ENCODE measurements at places on chromosomes 4 and X. TPM values are rescaled to one million over a fixed set of nuclear protein-coding genes. Genes with fewer than 3 reads are reported as not detected.

GRCh38 chr4:186852073-186852420, 128.4 kb upstream of the FAT1 start:
- H3K27me3 ChIP-seq: no peaks in the 10 kb centered on the region
- H3K4me3 ChIP-seq: no peak overlapping the region
- no peaks in the 10 kb centered on the region for H3K4me1 ChIP-seq
- H3K27ac ChIP-seq: no peak overlapping the region
- no peak for DNase-seq
- no peaks in the 10 kb centered on the region for H3K36me3 ChIP-seq

- H3K4me1 ChIP-seq: no peaks in the 10 kb centered on the region
- no peak for DNase-seq
- H3K27me3 ChIP-seq: no peaks in the 10 kb centered on the region
- H3K36me3 ChIP-seq: no peaks in the 10 kb centered on the region
These were observed 278.3 kb downstream of the TECRL start for GRCh38 chr4:64130907-64131306.

The INTU gene
- 0.21 TPM for total RNA-seq

- no peak overlapping the region for H3K27ac ChIP-seq
- H3K4me1 ChIP-seq: no peaks in the 10 kb centered on the region
- DNase-seq: no peak
- no peaks in the 10 kb centered on the region for H3K36me3 ChIP-seq
These were observed 176.0 kb downstream of the LDB2 start for GRCh38 chr4:16722416-16722815.

DNA sequence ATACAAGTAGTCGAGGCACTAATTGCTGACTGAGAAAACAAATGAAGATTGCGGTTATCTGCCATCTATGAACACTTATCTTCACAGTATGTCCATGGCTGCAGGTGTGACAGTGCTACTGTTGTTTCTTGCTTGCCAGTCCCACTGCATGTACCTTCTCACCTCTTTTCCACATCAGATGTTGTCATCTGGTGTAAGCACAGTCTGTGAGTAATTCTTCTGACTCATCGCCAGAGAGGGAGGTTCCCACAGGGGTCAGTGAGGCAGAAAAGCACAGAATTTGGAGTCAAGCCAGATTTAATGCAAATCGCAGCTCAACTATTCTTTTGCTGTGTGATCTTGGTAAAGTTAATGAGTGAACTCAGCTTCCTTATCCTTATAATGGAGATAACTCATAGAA, 144.4 kb downstream of the GLRA2 start:
- H3K36me3 ChIP-seq: no peaks in the 10 kb centered on the region
- no peaks in the 10 kb centered on the region for H3K27me3 ChIP-seq
- no peak overlapping the region for H3K27ac ChIP-seq
- H3K4me3 ChIP-seq: no peak overlapping the region

The LUZP4 gene
- not detected for total RNA-seq

- peaks cover 1% of the 10 kb centered on the region for H3K4me1 ChIP-seq
- H3K4me3 ChIP-seq: no peak overlapping the region
- peaks cover 45% of the 10 kb centered on the region for H3K36me3 ChIP-seq
- DNase-seq: no peak
- H3K27ac ChIP-seq: no peak overlapping the region
These were observed 22.1 kb downstream of the ANXA5 start for GRCh38 chr4:121674696-121675095.

- H3K27me3 ChIP-seq: no peaks in the 10 kb centered on the region
- DNase-seq: no peak
- H3K36me3 ChIP-seq: peaks cover 1% of the 10 kb centered on the region
- no peak overlapping the region for H3K4me3 ChIP-seq
These were observed 12.4 kb upstream of the EOLA1 start for GRCh38 chrX:149528381-149528780.

- peaks cover 5% of the 10 kb centered on the region for H3K27me3 ChIP-seq
- DNase-seq: no peak
- H3K36me3 ChIP-seq: no peaks in the 10 kb centered on the region
These were observed 20.3 kb upstream of the GUCY1B1 start for GRCh38 chr4:155738548-155738947.

The NWD2 gene
- total RNA-seq: not detected

The TMPRSS11F gene
- not detected for total RNA-seq

DNA sequence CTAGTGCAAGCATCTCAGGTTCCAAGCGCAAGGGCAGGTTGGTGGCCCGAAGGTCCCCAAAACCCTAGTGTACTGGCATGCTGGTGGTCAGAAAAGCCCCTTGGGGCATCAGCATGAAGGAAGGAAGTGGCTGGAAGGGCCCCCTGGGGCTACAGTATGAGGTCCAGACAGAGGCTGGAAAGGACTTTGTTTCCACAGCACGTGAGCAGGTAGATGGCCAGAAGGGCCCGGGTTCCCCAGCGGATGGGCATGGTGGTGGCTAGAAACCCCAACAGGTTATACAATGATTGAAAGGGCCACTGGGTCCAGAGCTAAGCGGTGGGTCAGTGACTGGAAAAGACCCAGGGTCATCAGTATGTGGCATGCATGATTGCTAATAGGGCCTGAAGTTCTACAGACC, 34.7 kb upstream of the DCAF8L1 start:
- no peaks in the 10 kb centered on the region for H3K4me1 ChIP-seq
- H3K27me3 ChIP-seq: no peaks in the 10 kb centered on the region
- no peaks in the 10 kb centered on the region for H3K36me3 ChIP-seq
- H3K27ac ChIP-seq: no peak overlapping the region

The ZNF711 gene
- total RNA-seq: 0.42 TPM

DNA sequence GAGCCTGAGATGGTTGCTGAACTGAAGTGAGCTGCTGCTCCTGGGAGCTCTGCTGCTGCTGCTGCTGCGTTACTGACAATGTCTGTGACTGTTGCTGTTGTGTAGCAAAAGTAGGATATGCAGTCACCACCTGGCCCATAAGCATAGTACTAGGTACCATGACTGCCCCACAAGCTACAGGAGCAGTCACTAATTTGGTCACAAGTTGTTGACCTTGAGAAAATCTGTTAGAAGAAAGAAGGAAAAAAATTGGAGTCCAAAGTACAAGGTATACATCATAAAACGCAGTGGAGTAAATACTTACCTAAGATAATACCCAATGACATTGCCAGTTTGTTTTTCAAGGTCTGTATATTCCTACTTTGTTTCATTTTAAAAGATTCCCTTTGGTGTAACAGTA, 42.6 kb downstream of the TMEM165 start:
- H3K27ac ChIP-seq: no peak overlapping the region
- H3K4me3 ChIP-seq: no peak overlapping the region
- peaks cover 19% of the 10 kb centered on the region for H3K4me1 ChIP-seq
- DNase-seq: no peak
- peaks cover 42% of the 10 kb centered on the region for H3K36me3 ChIP-seq

GRCh38 chrX:80022363-80023031, 7.9 kb downstream of the TBX22 start:
- no peak overlapping the region for H3K4me3 ChIP-seq
- no peak for DNase-seq

- no peaks in the 10 kb centered on the region for H3K36me3 ChIP-seq
- peaks cover 4% of the 10 kb centered on the region for H3K4me1 ChIP-seq
- H3K4me3 ChIP-seq: no peak overlapping the region
- H3K27ac ChIP-seq: no peak overlapping the region
- H3K27me3 ChIP-seq: peaks cover 2% of the 10 kb centered on the region
These were observed 28.7 kb downstream of the CLDN34 start for GRCh38 chrX:9995855-9996339.

GRCh38 chrX:66684196-66684595, 45.3 kb upstream of the EDA2R start:
- no peak for DNase-seq
- no peak overlapping the region for H3K4me3 ChIP-seq
- H3K36me3 ChIP-seq: no peaks in the 10 kb centered on the region
- H3K4me1 ChIP-seq: no peaks in the 10 kb centered on the region
- no peaks in the 10 kb centered on the region for H3K27me3 ChIP-seq

All from activated CD4-positive, alpha-beta T cell treated with anti-CD3 and anti-CD28 coated beads, Interleukin-2, amount 10 ng/mL, durations not matched to agents 7 days and 5 days (primary cell).